Vein endothelial cell (primary cell): ENCODE measurements at places on chromosomes 4 and X. TPM values are rescaled to one million over a fixed set of nuclear protein-coding genes. Genes with fewer than 3 reads are reported as not detected.

The ETDC gene
- not detected in 2 replicates for total RNA-seq

The INTU gene
- total RNA-seq, result 2.6 and 4.6 TPM in 2 replicates

The HSFX3 gene
- not detected in 2 replicates for total RNA-seq

The USP38 gene
- 31.4 and 35.4 TPM in 2 replicates for total RNA-seq

The AREG gene
- total RNA-seq, result 0.29 TPM in 1 of 2 replicates, not detected in the other

The ARR3 gene
- not detected in 2 replicates for total RNA-seq

The RPL39 gene
- 1,848 and 2,607 TPM in 2 replicates for total RNA-seq

The ABLIM2 gene
- total RNA-seq, result 1.3 and 1.5 TPM in 2 replicates

The HSD17B10 gene
- total RNA-seq, result 47.9 and 52.3 TPM in 2 replicates

The PITX2 gene
- total RNA-seq, result 0.33 TPM in 1 of 2 replicates, not detected in the other

The HMX1 gene
- not detected in 2 replicates for total RNA-seq
